ENCODE measurements at places on chromosomes 1 and 21.

- no peaks in the 10 kb centered on the region for H3K36me3 ChIP-seq
- H3K4me1 ChIP-seq: no peaks in the 10 kb centered on the region
- no peak overlapping the region for H3K27ac ChIP-seq
- no peak for DNase-seq
Observed at GRCh38 chr1:65198096-65198495, 50.1 kb downstream of the AK4 start.

GRCh38 chr1:23751050-23751814 is 8.0 kb downstream of the ELOA start:
- no peak overlapping the region for H3K4me3 ChIP-seq
- no peaks in the 10 kb centered on the region for H3K4me1 ChIP-seq
- H3K27me3 ChIP-seq: no peaks in the 10 kb centered on the region
- H3K27ac ChIP-seq: no peak overlapping the region

- H3K36me3 ChIP-seq: no peaks in the 10 kb centered on the region
- H3K4me3 ChIP-seq: no peak overlapping the region
- H3K4me1 ChIP-seq: no peaks in the 10 kb centered on the region
- no peak for DNase-seq
Observed at GRCh38 chr1:35587736-35588135, 14.6 kb downstream of the TFAP2E start.

GRCh38 chr1:25618433-25618808 is 1.8 kb downstream of the MAN1C1 start:
- H3K4me1 ChIP-seq: peaks cover 26% of the 10 kb centered on the region

DNA sequence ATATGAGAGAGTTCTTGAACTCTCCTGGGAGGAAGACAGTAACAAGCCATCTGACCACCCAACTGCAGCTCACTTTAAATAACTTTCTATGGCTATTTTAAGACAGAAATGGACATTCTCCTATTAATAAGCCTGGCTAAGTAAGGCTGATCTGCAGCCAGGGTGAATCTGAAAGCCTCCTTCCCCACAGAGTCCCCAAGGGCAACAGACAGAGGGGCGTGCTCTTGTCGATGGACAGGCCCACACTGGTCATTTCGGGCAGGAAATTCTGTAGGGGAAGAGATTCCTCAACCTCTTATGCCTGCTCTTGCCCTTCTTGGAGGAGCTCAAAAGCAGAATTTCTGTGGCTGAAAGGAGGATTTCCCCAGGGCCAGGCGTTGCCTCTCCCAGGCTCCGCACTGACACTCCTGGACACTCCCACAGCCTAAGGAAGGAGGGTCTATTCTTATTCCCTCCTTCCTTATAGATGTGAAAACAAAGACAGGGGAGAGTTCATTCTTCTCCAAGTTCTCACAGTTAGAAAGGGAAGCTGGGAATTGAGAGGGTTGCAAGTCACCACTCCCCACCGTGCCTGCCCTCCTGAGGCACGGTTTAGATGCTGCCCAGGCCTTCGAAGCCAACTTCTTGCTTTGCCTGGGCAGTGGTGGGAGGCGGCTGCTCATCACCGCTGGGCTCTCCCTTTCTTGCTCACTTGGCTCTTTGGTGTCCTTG is 17.9 kb upstream of the KANK4 start:
- H3K27me3 ChIP-seq: no peaks in the 10 kb centered on the region
- no peaks in the 10 kb centered on the region for H3K36me3 ChIP-seq
- DNase-seq: no peak
- H3K4me3 ChIP-seq: no peak overlapping the region
- H3K27ac ChIP-seq: no peak overlapping the region

- H3K27me3 ChIP-seq: no peaks in the 10 kb centered on the region
- H3K4me1 ChIP-seq: no peaks in the 10 kb centered on the region
- H3K4me3 ChIP-seq: no peak overlapping the region
- no peaks in the 10 kb centered on the region for H3K36me3 ChIP-seq
- no peak overlapping the region for H3K27ac ChIP-seq
Observed at GRCh38 chr1:6097117-6097595, 51.5 kb downstream of the KCNAB2 start.

- no peaks in the 10 kb centered on the region for H3K36me3 ChIP-seq
- DNase-seq: no peak
- no peak overlapping the region for H3K4me3 ChIP-seq
- H3K4me1 ChIP-seq: no peaks in the 10 kb centered on the region
Observed at GRCh38 chr1:99627615-99628014, 18.3 kb upstream of the PALMD start.

Data from hepatocyte (in vitro differentiated cells).